Stimulated activated memory B cell treated with anti-CD40 and anti-IgM and Interleukin-4, amounts not matched to agents 10 μg/mL and 1 μg/mL and 100 μg/mL, for 72 hours (primary cell): ENCODE measurements at places on chromosomes 2 and 18.

GRCh38 chr2:30208453-30208852 is 22.9 kb upstream of the LBH start:
- no peak for ATAC-seq

GRCh38 chr2:128503399-128504245 is 185.0 kb upstream of the HS6ST1 start:
- no peak for ATAC-seq

DNA sequence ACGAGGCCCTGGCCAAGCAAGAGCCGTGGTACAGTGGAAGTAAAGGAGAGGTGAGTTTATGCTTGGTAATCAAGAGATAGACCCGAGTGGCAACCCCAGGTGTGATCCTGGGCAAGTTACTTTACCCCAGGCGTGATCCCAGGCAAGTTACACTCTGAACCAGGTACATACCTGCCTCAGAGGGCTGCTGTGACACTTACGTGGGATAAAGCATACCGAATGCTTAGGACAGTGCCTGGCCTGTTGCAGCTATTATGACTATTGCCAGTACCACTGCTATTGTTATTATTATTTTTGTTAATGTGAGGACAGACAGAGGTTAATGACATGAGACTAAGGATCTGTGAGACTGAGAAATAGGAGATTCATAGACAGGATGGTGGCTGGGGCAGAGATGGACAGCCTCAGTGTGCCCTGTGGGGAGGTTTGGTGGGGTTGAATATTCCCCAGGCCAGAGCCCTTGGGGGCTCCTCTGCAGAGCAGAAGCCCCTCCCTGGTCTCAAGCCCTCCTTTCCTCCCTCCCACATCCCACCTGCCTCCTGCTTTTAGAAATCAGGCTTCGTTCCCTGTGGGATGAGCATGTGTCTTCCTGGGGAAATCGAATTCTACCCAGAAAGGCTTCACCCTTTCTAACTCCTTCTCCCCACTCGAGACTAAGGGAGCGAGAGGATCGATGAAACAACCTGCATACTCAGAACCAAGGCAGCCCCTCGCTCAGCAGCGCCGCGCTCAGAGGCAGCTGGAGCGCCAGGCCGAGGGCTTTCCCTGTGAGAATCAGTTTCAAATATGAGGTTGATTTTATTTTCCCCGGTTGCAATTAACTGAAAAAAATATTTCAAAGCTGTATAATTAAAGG is 62.0 kb upstream of the SIX3 start:
- ATAC-seq: no peak

- no peak for ATAC-seq
Measured at GRCh38 chr2:235106874-235107639, 155.2 kb downstream of the SH3BP4 start.

DNA sequence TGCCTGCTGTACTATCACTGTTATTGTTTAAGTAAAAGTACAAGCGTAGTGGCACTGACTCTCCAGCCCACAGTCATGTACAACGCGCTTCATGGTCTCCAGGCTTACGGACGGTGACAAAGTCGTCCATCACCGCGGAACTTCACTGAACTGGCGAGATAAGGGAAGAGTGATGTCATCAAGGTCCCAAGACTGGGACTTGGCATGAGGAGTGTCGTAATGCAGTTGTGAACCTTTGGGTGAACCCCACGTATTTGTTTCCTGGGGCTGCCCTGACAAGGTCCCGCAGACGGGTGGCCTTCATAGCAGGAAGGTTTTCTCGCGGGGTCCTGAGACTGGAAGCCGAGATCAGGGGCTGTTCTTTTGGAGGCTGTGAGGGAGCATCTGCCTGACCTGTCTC is 17.3 kb downstream of the NFATC1 start:
- ATAC-seq: no peak

DNA sequence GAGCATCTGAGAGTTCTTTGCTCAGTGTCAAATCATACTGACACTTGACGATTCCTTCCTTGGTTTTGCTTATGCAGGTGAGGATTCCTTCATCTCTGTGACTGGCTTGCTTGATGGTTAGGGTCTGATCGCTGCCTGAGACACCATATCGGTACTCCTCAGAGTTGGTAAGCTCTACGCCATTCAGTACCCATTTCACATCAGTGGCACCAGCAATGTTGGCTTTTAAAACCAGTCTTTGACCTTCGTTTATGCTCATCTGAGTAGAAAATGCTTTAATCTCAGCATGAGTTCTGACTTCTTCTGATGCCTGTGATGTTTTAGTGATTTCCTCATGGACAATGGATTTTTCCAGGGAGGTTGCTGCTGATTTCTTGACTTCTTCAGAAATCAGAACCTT is 48.4 kb downstream of the PLEKHA3 start:
- no peak for ATAC-seq

- no peak for ATAC-seq
Measured at GRCh38 chr2:19763731-19764130, 138.1 kb downstream of the TTC32 start.

- ATAC-seq: no peak
Measured at GRCh38 chr2:56680971-56681631, 497.3 kb downstream of the CCDC85A start.

DNA sequence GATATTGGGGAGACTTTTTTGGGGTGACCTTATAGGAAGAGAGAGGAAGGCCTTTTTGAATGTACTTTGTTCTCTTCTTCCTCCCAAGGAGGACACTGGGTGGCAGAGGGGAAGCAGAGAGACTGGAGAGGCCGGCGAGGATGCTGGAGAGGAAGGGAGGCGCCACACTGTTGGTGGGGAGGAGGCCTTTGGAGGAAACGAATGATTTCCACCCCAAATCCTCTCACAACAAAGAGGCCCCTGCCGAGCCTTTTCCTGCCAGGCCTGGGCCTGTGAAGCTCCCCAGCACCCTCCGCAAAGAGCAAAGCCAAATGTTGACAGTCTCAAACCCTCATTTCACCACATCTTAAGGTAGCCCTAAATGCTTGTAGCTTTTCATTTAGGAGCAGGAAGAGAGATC is 59.0 kb upstream of the UPP2 start:
- no peak for ATAC-seq

GRCh38 chr2:64613276-64613675 is 40.4 kb downstream of the SERTAD2 start:
- no peak for ATAC-seq

DNA sequence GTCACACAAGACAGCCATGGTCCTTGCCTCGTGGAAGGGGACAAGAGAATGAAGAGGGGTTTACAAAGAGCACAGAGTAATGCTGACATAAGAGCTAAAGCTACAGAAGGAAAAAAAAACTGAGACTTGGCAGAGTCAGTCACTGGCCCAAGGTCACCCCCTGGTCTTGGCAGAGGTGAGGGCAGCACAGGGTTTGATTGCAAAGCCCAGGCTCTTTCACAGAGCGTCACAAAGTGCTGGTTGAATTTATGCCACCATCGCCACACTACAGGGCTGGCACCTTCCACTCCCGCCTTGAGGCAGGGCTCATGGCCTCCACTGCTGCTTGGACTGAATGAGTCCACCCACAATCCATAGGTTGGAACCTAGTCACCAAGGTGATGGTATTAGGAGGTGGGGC is 190.2 kb downstream of the INHBB start:
- no peak for ATAC-seq

DNA sequence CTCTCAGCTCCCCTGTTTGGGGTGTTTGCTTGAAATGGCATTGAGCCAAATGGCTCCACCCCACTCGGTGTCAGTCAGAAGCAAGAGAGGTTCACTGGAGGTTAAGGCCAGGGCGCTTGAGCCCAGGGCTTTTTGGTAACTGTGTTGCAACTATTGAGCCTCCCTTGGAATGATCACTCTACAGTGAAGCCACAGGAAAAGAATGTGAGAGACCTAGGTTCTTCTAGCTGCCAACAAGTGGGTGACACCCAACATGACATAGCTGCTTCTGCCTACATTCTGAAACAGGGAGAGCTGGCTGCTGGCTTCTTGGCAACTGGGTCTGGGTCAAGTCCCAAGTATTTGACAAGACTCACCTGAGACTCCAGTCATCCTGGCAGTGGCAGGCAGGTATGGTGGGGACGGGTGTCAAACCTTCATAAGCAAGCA is 7.1 kb upstream of the GRHL1 start:
- ATAC-seq: no peak

- no peak for ATAC-seq
Measured at GRCh38 chr18:76169733-76170132, 325.3 kb downstream of the ZNF516 start.

GRCh38 chr2:171553858-171554257 is 31.6 kb downstream of the CYBRD1 start:
- ATAC-seq: no peak

GRCh38 chr2:30998672-30999071 is 139.6 kb downstream of the GALNT14 start:
- no peak for ATAC-seq

GRCh38 chr2:96143848-96144480 is 1.3 kb downstream of the DUSP2 start:
- no peak for ATAC-seq

GRCh38 chr2:102266204-102266603 is 45.2 kb upstream of the IL1RL1 start:
- ATAC-seq: no peak

DNA sequence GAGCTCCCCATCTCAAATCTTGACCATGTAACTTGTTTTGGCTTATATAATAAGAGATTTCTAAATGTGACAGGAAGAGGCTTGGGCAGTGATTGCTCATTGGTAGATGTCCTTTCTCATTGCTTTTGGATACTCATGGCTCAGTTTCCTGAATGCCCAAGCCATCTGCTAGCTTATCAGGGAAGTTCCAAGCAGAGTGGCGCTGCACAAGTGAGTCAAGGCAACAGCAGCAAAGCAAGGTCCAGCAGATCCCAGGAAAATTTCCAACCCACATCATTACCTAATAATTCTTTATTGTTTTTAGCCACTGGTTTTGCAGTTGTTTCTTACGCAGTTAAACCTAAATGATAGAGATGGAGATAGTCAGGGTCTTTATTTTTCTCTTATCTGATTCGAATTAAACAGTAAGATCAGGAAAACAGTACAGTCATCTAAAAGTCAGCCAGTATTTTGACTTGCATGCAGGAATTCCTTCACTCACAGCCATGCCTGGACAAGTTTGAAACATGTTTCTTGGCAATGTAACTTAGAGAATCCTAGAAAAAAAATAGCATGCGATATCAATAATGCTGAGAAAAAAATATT is 349.7 kb upstream of the TMEFF2 start:
- no peak for ATAC-seq

DNA sequence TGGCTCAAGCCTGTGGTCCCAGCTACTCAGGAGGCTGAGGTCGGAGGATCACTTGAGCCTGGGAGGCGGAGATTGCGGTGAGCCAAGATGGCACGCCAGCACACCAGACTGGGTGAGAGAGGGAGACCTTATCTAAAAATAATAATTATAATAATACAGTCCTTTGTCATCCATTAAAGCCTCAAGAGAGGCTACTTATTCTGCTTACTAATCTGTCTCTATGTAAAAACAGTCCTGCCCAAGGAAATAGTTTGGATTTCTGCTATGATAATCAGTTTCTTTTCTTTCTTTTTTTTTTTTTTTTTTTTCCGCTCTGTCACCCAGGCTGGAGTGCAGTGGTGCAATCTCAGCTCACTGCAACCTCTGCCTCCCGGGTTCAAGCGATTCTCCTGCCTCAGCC is 228.3 kb downstream of the C1D start:
- ATAC-seq: no peak

DNA sequence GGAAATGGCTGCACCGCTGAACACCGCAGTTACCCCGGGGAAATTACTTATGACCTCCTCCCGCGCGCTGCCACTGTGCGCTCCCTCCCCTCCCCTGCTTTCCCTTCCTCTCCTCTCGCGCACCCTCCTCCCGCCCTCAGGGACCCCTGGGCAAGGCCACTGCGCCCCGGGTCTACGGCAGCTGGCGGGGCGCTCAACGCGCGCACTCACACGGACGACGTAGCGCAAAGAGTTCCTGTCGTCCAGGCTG is 7.9 kb downstream of the ALPP start:
- ATAC-seq: no peak
